Kidney epithelial cell (primary cell): ENCODE measurements at places on chromosomes 7 and 10. TPM values are rescaled to one million over a fixed set of nuclear protein-coding genes. Genes with fewer than 3 reads are reported as not detected.

DNA sequence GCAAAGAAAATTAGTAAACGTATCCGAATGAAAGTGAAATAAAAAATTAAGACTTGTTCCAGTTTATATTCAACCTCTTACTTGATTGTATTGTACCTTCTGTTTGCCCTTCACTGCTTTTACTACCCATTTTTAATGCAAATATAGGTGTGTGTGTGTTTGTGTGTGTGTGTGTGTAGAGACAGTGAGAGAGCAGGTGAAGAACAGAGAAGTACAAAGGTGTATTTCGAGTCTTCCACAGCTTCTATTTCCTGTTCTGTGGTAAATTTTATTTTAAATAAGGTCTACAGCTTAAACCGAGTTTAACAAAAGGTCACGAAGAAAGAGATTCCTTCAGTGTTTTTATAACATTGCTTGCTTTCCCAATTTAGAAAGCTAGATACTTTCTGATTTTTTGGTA is 12.7 kb upstream of the SVIL start:
- no peak for DNase-seq

GRCh38 chr7:150875791-150876190 is 23.5 kb downstream of the AOC1 start:
- no peak for DNase-seq

DNA sequence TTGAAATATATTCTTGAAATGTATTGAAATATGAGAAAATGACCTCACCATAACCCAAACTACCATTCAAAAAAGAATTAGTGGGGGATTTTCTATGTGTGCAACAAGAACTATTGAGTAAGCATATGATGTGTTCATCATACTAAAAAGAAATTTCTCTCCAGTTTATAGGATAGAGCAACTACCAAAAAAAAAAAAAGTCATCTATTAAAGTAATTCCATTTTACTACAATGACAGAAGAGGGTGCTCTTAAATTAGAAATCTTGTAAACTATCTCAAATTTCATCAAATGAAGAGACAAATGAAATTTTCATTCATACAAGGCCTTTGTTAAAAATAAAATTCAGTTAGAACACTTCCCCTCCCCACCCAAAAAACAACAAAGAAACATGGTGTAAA is 195.4 kb upstream of the PLXDC2 start:
- no peak for DNase-seq

- DNase-seq = no peak
Observed at GRCh38 chr7:73774923-73775322, 4.9 kb upstream of the CLDN3 start.

Gene TBXAS1
- total RNA-seq = 7.1 and 7.8 TPM in 2 replicates

Gene PHYHIPL
- total RNA-seq = 0.17 TPM in 1 of 2 replicates, not detected in the other
